ENCODE measurements at places on chromosomes 5 and 9.

- DNase-seq: no peak
These were observed 40.2 kb downstream of the NAIF1 start for GRCh38 chr9:128026773-128027541.

DNA sequence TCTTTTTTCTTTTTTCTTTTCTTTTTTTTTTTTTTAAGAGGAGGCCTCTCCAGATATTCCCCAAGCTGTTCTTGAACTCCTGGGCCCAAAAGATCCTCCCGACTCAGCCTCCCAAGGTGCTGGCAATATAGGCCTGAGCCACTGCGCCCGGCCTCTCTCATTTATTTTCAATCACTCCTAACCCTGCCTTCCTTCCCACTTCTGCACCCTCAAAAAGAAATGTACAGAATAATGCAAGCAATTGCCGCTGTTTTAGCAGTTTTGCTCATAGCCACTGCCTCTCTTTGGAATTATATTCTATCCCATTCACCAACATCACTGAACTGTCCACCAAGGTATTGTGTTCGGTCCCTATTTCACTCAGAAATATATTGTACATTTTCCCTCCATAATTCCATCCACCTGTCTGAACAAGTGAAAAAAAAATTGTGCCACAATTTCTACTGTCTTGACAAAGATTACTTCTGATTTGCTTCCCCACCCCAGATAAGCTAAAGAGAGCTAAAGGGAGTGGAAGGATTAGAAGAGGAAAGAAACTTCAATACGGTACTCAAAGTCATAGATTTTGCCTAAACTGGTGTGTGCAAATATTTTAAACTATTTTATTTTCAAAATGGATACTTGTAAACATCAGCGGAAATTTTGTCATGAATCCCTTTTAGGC lies 1.9 kb downstream of the FNBP1 start:
- no peak for DNase-seq

- DNase-seq: no peak
These were observed 119.9 kb downstream of the ADAMTS2 start for GRCh38 chr5:179225387-179225786.

DNA sequence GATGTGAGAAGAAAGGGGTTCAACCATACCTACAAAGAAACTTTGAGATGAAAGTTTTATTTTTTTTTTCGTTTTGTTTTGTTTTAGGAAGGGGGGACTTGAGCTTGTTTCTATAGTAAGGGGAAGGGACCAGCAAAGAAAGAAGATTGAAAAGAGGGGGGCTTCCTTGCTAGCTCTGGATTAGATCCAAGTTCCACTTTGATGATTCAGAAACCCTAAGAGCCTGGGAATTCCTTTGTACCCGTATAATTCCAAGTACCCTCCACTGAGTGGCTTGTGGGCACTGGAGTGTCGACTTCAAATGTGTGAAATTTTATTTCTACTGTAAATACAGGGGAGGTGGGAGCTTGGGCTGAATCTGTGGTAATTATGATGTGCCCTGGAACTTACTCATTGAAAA lies 10.9 kb downstream of the MAMDC2 start:
- no peak for DNase-seq

DNA sequence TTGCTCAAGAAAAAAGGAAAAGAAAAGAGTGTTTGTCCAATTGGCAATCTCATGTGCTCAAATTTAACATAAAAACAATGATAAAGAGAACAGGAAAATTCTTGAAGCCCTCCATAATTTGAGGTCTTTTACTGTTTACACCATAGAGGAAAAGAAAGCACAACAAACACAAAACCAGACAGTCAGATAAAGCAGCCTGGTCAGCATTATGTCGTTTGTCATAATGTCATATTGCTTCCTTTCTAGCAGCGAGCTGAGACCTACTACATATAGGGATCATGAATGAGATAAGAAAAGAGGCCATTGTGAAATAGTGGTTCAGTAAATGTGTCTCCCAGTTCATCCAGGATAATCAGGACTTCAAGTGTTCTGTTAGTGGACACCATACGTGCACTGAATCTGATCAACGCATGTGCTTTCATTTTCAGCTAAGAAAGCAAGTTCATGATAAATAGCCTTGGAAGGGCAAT lies 64.7 kb upstream of the SELENOP start:
- no peak for DNase-seq

DNA sequence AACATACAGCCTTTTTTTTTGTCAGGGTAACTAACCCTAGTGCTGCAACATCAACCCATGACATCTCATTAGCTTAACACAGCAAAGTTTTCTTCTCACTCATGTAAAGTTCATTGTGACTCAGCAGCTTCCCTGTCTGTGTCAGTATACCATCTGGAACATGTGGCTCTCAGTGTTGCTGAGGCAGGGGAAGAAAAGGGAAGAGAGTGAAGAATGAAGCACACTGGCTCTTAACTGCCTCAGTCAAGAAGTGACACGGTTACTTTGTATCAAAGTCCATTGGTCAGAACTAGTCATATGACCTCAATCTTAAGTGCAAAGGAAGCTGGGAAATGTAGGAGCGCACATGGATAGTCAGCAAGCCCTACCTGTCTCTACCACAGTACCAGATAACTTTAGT lies 185.0 kb upstream of the ELL2 start:
- no peak for DNase-seq
